ENCODE measurements at places on chromosomes 5 and 9.
A peak's percentile ranks its signal among the peaks of the same experiment; 100 is the strongest.

- no peak for DNase-seq
These were observed 509.1 kb downstream of the RAB3C start for GRCh38 chr5:59091965-59092364.

GRCh38 chr9:93128715-93129224, 5.3 kb downstream of the NINJ1 start:
- DNase-seq = no peak

DNA sequence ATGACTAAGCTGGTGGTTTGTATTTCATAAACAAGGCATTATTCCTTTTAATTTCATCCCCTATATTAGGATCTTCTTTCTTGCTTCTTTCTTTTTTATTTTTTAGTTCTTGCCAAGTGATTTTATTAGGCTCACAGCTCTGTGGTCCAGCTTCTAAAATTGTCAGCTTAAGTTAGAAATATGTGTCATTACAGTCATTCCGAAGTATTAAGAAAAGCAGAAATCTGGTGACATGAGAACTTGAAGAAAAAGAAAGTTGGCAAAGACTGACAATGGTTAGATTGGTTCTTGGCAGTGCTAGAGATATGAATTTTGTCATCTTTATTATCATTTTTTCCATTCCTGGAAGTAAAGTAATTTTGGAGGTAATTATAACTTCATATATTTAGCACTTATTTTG, 166.5 kb upstream of the PRR16 start:
- no peak for DNase-seq

DNA sequence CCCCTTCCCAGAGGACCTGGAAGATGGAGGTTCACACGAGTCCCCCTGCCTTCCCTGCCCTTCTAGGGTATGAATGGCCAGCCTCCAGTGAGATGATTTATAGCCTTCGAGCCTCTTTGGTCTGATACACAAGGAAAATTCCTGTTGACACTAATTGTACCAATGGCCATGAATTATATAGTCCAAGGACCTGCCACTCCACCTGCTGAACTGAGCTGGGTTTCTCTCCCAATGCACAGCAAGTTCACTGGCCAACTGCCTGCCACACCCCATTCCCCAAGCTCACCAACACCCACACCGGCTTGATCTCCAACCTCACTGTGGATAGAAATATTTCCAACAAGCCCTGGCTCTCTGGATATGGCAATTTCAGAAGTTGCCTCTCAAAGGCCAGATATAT, 9.3 kb upstream of the ADRA1B start:
- no peak for DNase-seq

- DNase-seq = peak; percentile 1
These were observed 581.8 kb upstream of the C9orf72 start for GRCh38 chr9:28155067-28155466.

GRCh38 chr9:121876658-121877271, 216.3 kb downstream of the TTLL11 start:
- no peak for DNase-seq

GRCh38 chr5:151208481-151208914, 15.4 kb downstream of the CCDC69 start:
- DNase-seq = no peak

GRCh38 chr5:168931638-168932345, 352.6 kb upstream of the PANK3 start:
- DNase-seq = no peak

DNA sequence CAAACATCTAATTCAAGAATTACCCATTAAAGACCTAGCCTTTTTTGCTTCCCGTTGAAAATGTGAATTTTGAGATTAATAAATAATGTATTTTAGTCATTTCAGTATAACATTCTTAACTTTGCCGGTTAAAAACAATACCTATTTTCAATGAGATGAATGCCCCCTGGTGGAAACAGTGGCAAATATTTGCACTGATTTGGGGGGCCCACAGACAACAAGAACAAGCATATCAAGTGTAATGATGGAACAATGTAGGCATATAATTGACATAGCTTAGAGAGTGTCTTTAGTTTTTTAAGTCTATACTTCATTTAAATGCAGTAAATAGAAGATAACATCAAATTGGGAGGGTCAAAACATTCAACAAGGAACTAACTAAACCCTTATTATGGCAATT, 111.9 kb downstream of the NTRK2 start:
- DNase-seq = no peak

- DNase-seq = no peak
These were observed 12.6 kb downstream of the DDX4 start for GRCh38 chr5:55750499-55750898.

DNA sequence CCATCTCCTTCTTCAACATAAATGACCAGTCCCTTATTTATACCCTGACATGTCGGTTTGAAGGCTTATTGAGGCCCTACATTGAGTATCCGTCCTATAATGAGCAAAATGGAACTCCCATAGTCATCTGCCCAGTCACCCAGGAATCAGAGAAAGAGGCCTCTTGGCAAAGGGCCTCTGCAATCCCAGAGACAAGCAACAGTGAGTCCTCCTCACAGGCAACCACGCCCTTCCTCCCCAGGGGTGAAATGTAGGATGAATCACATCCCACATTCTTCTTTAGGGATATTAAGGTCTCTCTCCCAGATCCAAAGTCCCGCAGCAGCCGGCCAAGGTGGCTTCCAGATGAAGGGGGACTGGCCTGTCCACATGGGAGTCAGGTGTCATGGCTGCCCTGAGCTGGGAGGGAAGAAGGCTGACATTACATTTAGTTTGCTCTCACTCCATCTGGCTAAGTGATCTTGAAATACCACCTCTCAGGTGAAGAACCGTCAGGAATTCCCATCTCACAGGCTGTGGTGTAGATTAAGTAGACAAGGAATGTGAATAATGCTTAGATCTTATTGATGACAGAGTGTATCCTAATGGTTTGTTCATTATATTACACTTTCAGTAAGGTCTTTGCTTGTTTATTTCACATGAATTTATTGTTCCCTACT, 38.2 kb upstream of the BTNL3 start:
- DNase-seq = no peak

DNA sequence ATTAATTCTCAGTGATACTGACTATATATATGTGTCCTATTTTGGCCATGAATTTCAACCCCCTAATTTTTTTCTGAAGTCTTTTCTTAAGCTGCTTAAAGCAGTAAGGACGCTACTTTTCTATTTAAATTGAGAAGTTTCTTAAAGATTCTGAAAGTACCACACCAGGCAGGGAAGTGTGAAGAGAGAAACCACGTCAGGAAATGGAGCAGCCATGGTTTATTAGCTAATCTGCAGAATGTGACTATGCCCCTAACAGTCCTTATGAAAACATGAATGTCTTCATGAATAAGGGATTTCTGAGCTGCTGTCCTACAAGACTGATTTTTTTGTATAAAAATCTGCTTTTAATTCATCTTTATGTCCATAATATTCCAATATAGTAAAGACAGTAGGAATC, 1724.3 kb upstream of the C9orf72 start:
- DNase-seq = no peak

- DNase-seq = no peak
These were observed 622.0 kb upstream of the DAB2 start for GRCh38 chr5:40046792-40047191.

DNA sequence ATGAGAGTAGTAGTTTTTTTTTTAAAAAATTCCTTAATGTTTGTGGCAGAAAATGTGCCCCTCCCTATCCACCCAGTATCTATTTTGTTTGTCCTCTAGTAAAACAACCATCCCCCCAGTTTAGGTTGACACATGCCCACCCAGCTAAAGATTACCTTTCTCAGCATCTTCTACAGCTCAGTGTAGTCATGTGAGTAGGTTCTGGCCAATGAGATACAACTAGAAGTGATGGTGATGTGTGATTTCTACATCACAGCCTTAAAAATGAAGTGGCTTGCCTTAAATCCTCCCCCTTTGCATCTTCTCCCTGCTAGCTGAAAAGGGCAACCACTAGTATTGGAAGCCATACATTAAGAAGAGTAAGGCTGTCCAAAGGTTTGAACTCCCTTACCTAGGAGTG, 14.9 kb downstream of the CHD1 start:
- no peak for DNase-seq

DNA sequence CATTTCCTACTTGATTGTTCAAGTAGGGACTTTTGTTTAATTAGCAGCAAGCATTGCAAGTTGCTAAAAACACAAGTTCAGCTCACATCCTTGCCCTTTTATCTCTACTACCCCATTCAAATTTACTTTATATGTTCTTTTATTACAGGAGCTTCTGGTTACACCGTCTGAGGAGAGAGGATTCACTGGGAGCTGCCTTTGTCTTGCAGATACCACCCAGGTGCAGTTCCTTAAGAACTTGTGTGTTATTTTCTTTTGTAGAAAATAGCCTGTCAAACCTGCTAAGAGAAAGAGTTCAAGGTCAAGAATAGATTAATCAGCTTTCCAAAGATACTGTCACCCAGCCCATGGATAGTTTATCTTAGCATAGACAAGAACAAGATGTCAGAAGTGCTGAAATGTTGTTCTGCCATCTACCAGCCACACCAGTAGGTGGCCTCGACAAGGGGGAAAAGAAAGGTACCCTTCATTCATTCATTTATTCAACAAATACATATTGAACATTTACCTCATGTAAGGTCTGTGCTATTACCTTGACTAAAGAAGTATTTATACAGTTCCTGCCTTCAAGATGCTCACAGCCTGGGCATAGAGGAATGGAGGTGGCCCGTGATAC, 750.3 kb downstream of the MAT2B start:
- DNase-seq = no peak

GRCh38 chr9:20376731-20377375, 245.4 kb downstream of the MLLT3 start:
- DNase-seq = no peak

DNA sequence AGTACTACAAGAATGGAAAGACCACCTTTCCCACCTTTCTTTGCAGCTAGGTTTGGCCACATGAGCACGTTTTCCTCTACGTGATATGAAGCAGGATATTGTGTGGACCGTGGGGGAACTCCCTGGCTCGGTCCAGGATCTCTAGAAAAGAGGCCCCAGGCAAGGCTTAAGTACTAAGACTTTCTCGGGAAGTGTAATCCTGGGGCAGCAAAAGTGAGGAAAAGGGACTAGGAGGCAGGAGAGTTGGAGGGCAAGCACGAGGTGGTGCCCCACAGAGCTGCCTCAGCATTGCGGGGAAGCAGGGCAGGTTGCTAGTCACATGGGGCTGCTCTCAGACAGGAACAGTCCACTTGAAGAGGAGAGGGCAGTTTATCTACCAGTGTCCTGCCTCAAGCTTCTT, 235.1 kb downstream of the GADD45G start:
- no peak for DNase-seq

GRCh38 chr9:129702589-129703520, 37.4 kb downstream of the PRRX2 start:
- no peak for DNase-seq

DNA sequence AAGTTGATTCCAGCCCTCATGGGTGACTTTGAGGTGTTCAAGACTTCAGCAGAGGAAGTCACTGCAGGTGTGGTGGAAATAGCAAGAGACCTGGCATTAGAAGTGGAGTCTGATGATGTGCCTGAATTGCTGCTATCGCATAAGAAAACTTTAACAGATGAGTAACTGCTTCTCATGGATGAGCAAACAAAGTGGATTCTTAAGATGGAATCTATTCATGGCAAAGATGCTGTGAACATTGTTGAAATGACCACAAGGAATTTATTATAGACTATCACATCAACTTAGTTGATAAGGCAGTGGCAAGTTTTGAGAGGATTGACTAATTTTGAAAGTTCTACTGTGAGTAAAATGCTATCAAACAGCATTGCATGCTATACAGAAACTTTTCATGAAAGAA, 17.1 kb upstream of the POU4F3 start:
- no peak for DNase-seq

DNA sequence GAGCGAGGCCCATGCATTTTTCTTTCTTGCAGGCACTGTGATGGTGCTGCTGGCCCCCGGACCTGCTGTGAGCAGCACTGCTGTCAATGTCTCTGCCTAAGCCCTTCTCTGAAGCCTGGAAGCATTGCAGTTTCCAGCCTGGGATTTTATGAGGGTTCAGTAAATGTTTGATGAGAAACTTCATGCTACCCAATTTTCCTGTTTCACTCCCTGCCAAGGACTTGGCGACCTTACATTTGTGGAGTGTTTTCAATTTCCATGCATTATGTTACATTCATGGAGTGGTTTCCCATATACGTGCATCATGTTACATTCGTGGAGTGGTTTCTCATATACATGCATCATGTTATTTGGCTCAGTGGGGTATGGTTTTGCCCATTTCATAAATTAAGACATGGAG, 90.7 kb upstream of the PTCH1 start:
- no peak for DNase-seq

DNA sequence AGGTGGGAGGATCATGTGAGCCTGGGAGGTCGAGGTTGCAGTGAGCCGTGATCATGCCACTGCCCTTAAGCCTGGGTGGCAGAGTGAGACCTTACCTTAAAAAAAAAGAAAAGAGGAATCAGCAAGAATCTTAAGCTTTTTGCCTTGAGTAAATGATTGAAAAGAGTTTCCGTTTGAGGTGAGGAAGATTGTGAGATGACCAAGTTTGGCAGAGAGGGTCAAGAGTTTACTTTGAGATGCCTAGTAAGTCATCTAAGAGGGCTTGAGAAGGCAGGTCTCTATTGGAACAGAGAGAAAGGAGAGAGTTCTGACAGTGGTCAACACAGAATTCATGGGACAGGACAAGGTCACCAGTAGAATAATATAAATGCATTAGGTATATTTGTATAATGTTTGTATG, 572.1 kb downstream of the TLE4 start:
- DNase-seq = no peak

- no peak for DNase-seq
These were observed 45.7 kb downstream of the TEX10 start for GRCh38 chr9:100307080-100307479.

GRCh38 chr9:94703488-94704140, 22.9 kb upstream of the AOPEP start:
- no peak for DNase-seq

- no peak for DNase-seq
These were observed 98.5 kb upstream of the LMX1B start for GRCh38 chr9:126515001-126515872.

DNA sequence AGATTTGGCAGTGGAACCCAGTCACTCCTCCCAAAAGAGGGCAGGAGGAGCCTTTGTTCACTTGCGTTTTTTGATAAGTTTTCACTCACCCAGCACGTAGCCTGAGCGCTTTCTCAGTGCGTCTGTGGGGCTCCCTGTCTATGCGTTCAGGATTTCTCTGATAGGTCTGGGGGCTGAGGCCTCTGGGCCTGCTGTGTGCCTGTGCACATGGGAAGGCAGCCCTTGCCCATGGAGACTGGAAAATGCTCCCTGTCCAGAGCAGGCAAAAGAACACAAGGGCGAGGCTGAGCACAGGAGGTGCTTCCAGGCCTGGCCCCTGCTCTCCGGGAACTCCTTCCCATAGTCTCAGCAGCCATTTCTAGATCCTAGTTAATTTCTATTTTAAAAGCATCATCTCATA, 249.9 kb downstream of the FSTL4 start:
- DNase-seq = no peak
